ENCODE measurements at places on chromosomes 4 and X.

GRCh38 chrX:11600578-11600977 lies 65.1 kb downstream of the ARHGAP6 start:
- DNase-seq, result no peak

DNA sequence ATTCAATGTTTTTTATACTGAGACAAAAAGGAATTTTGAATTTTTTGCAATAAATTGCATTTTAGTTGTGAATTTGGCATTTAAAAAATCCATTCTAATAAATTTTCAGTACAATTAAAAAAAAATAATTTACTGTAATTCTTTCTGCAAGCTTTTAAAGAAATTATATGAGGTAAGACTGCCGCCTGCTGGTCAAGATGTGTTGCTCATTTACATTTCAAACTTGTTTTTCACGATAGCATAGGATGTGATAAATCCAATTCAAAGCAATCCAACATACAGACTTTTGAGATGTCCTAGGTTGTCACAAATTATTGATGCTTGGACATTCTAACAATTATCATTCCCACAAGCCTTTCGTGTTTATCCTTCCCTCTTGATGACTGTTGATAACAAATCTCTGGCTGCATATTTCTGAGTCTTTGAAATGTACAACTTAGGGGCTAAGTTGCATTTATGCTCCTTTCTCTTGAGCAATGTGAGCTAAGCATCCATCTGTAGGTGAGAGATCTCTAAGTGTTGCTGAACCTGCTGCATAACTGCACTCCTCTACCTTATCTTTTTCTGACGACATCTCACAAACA lies 21.7 kb upstream of the MFAP3L start:
- DNase-seq, result peak; percentile 19

GRCh38 chr4:177070533-177071058 lies 239.1 kb upstream of the NEIL3 start:
- no peak for DNase-seq

GRCh38 chrX:46953137-46953527 lies 40.9 kb downstream of the JADE3 start:
- DNase-seq, result no peak

DNA sequence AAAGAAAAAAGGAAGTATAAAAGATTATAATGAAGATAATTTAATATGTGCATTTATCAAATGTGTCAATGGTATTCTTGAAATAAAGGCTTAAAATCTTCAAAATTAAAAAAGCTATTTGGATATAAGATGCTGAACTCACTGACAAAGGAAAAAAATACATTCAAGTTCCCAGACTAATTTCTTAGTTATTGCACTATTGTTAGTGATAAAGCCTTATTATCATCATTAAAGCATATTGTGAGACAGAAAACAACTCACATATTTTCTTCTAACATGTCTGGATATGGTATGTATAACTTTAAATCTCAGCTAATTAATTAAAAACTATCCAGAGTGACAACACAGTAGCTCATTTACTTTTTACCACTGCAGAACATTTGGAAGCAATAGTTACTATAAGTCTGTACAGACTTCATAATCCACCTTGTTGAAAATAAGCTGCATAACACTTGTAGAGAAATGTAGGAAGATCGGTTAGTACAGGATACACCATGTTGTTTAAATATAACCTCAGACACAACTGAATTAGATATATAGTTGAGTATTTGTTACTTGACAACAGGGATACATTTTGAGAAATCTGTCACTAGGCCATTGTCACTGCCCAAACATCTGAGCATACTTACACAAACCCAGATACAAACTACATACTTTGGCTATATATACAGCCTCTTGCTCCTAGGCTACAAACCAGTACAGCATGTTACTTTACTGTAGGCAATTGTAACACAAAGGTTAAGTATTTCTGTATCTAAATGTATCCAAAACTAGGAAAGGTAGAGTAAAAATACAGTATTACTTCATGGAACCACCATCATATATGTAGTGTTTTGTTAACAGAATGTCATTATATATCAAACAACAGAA lies 12.8 kb upstream of the FAM200B start:
- no peak for DNase-seq

DNA sequence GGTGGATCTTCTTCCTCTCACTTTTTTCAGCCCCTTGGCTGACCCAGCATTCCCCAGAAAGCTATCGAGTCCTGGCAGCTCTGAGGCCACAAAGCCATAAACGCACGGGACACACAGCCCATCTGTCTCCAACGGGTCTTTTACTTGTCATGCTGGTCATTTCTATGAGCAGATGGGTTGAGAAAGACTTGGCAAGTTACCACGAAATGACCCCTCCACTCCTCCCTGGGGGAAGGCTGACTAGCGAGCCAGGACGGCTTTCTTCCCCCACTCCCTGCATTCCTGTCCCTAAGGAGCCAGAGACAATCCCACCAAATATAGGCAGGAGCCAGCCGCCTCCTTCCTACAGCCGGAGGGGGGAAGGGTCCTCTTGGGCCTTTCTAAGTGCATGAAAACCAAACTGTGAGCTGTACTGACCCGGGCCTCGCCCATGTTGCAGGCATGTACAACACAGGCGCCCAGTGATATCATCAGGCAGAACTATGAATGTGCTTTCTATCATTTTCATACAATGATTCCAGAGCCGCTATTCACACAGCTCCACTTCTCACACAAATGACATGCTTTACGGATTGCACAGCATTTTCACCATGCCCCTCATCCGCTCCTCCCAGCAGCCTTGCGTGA lies 28.6 kb downstream of the AFAP1 start:
- DNase-seq, result peak; percentile 81

- no peak for DNase-seq
These were observed 10.6 kb upstream of the TADA2B start for GRCh38 chr4:7032596-7032995.

- DNase-seq, result no peak
These were observed 525.9 kb upstream of the ZFP42 start for GRCh38 chr4:187469627-187470026.

DNA sequence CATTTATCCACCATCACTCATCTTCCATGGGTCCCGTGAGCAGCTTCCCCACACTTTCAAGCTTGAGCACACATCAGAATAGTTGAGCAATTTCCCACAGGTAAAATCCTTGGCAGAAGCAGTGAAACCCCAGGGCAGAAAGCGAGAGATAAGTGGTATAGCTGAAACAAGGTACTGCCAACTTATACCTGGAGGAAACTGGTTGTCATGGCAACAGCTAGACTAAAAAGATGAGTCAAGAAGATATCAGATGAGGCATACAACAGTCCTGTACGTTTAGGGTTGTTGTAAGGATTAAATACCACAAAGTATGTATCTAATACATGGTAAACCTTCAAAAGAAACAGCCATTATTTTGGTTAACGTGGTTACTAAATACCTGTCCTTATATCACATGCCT lies 66.9 kb upstream of the PHOX2B start:
- no peak for DNase-seq

GRCh38 chrX:153933748-153934147 lies 1.1 kb downstream of the NAA10 start:
- peak; percentile 34 for DNase-seq

- no peak for DNase-seq
These were observed 139.5 kb downstream of the ANKRD50 start for GRCh38 chr4:124573056-124573455.

Data from GM04504 (cell line).